ENCODE measurements at places on chromosomes 16 and 17.

GRCh38 chr16:85202051-85202601, 89.9 kb upstream of the CIBAR2 start:
- peak; percentile 62 for DNase-seq

GRCh38 chr16:77853161-77853560, 64.8 kb downstream of the VAT1L start:
- no peak for DNase-seq

DNA sequence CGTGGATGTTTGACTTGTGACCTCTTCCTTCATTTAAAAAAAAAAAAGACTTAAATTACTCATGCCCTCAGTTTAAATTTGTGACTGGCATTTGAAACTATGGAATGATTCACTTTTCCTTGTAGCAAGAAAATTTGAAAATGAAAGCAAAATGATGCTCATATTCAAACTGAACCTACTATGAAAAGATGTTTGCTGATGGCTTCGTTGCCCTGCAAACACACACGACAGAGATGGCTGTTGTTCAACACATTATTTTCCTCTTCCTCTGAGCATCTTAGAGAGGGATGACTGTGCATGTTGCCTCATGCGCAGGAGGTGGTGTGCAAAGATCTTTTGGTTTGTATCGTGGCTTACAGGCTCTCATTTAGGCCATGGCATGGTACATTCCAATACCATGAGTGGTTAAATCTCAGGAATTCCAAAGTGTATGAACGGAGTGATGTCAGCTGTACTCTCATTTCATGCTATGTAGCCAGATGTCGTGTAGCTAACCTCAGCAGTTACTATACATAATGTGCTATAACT, 164.5 kb downstream of the PRKCA start:
- peak; percentile 99 for DNase-seq

GRCh38 chr17:27985306-27985705, 57.2 kb upstream of the NLK start:
- DNase-seq, result no peak

- DNase-seq, result no peak
These were observed 122.8 kb downstream of the BANP start for GRCh38 chr16:88074041-88074440.

- DNase-seq, result no peak
These were observed 243 bp downstream of the RND2 start for GRCh38 chr17:43025290-43025657.

GRCh38 chr16:77548766-77549165, 113.9 kb upstream of the ADAMTS18 start:
- DNase-seq, result peak; percentile 33

GRCh38 chr17:76151896-76152454, 10.9 kb upstream of the FOXJ1 start:
- no peak for DNase-seq

- DNase-seq, result no peak
These were observed 122.2 kb downstream of the IRX5 start for GRCh38 chr16:55052741-55053415.

DNA sequence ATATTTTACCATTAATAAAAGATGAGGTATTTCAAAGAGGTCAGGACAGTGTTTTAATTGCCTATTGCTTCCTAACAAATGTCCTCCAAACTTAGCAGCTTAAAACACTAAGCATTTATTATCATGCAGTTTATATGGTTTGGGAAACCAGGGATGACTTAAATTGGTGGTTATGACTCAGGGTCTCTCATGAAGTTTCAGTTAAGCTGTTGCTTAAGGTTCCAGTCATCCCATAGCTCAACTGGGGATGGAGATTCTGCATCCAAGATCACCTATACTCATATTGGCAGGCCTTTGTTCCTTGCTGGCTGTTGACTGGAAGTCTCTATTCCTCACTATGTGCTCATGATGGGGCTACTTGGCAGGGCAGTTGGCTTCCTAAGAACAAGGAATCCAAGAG, 1329.9 kb upstream of the GOT2 start:
- no peak for DNase-seq

DNA sequence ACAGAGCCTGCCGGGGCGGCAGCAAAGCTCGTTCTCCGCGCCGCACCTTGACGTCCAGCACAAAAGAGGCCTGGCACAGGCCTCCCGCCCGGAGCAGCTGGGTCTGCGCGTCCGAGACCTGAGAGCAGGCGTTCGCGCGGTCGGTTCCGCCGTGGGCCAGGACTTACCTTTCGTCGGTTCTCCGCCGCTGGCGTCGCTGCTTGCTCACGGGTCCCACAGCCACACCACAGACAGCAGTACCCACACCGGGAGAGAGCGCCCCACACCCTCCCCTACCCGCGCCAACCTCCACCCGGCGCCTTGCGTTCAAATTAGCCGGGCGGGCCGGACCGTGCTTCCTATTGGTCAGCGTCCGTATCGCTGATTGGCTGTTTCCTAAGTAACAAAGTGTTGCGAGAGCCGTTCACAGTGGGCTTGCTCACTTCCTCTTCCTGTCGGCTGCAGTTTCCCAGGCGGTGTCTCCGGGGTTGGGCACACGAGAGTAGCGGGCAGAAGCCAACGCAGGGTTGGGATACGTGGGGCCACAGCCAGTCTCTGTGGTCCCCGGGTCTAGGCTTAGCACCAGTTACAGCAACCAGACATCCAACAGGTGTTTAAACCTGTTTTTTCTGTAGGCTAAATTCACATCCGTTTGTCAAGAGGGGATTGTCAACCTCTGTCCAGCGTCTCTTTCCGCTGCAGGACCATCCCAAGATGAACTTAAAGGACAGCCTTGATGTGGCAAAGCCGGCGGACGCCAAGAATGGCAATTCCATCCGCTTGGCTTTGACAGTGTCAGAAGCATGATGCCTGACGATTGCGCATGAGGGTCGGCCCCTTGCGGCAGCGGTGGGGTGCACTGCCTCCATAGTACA, at the start of gene KIF18B:
Gene KIF18B, minus strand, starts transcription at position 313 of the 854 bp plus-strand sequence. CDS start 11,429 bp downstream, outside the sequence.
- DNase-seq, result peak; percentile 95

GRCh38 chr16:50255538-50255937, 10.8 kb upstream of the ADCY7 start:
- no peak for DNase-seq

GRCh38 chr16:75323198-75323597, 71.8 kb upstream of the BCAR1 start:
- DNase-seq, result no peak

DNA sequence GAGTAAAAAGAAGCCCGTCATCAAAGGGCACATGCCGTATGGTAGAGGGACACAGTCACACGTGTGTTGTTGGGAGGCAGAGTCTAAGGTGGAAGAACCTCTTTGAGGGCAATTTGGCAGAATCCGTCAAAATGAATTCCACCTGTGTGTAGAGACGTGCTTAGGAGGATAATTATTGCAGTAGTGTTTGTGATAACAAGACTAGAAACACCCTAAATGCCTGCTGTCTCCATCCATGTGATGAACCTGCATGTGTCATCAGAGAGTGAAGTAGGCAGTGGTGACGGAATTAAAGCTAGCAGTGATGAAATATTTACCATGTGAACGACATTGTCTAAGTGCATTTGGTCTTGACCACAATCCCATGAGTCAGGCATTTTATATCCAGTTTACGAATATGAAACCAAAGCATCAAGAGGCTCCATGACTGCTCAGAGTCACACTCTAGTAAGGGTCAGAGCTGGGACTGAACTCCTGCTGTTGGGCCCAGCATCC, 61.3 kb upstream of the ADORA2B start:
- peak; percentile 80 for DNase-seq

- peak; percentile 36 for DNase-seq
These were observed 192.5 kb downstream of the ZNF423 start for GRCh38 chr16:49663081-49664065.

DNA sequence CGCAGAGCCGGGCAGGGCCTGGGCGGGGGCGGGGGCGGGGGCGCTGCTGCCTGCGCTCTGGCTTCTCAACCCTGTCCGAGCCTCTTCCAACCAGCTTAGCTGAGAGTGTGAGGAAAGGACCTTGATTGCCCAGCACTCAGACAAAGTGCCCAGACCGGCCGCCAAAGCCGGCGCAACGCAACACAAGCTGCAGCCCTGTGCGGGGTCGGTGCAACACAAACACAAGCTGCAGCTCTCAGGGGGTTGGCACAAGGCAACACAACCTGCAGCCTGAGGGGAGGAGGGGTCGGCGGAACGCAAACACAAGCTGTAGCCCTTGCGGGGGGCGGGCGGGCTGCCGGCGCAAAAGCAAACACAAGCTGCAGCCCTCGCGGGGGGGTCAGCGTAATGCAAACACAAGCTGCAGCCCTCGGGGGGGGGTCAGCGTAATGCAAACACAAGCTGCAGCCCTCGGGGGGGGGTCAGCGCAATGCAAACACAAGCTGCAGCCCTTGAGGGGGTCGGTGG, 60.0 kb downstream of the KLHDC4 start:
- no peak for DNase-seq

- no peak for DNase-seq
These were observed 4.0 kb upstream of the PHOSPHO1 start for GRCh38 chr17:49234509-49235080.

- DNase-seq, result peak; percentile 92
These were observed 28.0 kb upstream of the SNN start for GRCh38 chr16:11639925-11640899.

- DNase-seq, result no peak
These were observed 77.1 kb upstream of the BRD7 start for GRCh38 chr16:50445621-50446555.

DNA sequence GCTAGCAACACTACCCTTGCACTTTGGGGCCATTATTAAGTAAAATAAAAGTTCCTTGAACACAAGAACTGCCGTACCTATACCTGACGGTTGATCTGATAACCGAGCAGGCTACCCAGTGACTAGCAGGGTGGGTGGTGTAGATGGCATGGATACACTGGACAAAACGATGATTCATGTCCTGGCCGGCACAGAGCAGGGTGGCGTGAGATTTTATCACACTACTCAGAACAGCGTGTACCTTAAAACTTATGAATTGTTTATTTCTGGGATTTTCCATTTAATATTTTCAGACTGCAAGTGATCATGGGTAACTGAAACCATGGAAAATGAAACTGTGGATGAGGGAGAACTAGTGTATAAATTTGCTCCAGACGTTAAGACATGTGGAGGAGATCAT, 41.0 kb upstream of the MSI2 start:
- DNase-seq, result no peak

- no peak for DNase-seq
These were observed 7.1 kb downstream of the ZFHX3 start for GRCh38 chr16:73040735-73041402.

DNA sequence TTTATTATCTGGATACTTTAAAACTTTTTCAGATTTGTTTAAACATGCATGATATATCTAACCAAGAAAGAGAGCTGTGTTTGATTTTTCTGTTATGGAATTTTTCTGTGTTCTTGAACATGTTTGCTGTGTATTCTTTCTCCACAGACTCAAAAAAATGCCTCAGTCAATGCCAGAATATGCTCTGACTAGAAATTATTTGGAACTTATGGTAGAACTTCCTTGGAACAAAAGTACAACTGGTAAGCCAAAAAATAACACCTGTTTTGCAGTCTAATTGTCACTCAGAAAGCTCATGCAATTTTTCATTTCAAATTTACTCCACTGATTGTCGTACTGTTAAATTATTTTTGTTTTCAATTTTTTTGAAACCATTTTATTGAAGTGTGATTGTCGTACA, 15.3 kb upstream of the ABCC11 start:
- no peak for DNase-seq

- DNase-seq, result no peak
These were observed 157.8 kb downstream of the HS3ST3B1 start for GRCh38 chr17:14458724-14459123.
